ENCODE measurements at places on chromosomes 16 and 17. TPM values are rescaled to one million over a fixed set of nuclear protein-coding genes. Genes with fewer than 3 reads are reported as not detected.

- no peak for DNase-seq
- peak overlapping the region; percentile 10 for H3K27ac ChIP-seq
- no peaks in the 10 kb centered on the region for H3K4me1 ChIP-seq
- no peaks in the 10 kb centered on the region for H3K36me3 ChIP-seq
- peak overlapping the region; percentile 32 for H3K4me3 ChIP-seq
Observed at GRCh38 chr16:65123396-65124211, 1.7 kb upstream of the CDH11 start.

- H3K4me3 ChIP-seq, result no peak overlapping the region
- H3K36me3 ChIP-seq, result no peaks in the 10 kb centered on the region
- peaks cover 17% of the 10 kb centered on the region for H3K27me3 ChIP-seq
- DNase-seq, result no peak
Observed at GRCh38 chr17:76872221-76872873, 4.1 kb downstream of the MGAT5B start.

DNA sequence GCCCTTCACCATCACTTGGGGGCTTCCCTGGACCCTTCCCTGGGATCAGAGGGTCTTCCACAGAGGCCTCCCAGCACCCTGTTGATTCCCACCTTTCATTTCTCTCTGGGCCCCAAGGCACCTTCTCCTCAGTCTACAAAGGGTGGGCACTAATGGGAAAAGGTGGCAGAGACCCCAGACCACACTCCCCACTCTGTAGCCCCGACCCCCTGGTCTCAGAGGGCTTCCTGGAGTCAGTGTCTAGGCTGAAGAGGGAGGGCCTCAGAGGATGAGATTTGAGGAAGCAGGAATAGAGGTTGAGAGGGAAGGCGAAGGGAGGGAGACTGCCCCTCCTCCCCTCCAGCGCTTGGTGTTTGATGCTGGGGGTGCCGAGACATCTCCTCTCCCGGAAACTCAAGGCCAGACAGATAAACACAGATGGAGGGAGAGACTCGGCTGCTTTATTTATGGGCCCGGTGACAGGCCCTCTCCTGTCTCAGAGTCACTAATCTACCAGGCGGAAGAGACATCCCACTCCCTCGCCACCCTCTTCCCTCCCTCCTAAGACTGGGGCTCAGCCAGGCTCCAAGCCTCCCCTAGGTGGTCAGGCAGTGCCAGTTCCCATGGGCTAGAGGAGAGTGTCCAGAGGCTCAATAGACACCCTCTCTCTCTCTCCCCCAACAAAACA is 18.5 kb upstream of the SP2 start:
- H3K4me3 ChIP-seq, result no peak overlapping the region
- no peaks in the 10 kb centered on the region for H3K27me3 ChIP-seq
- H3K4me1 ChIP-seq, result no peaks in the 10 kb centered on the region
- DNase-seq, result peak; percentile 31

DNA sequence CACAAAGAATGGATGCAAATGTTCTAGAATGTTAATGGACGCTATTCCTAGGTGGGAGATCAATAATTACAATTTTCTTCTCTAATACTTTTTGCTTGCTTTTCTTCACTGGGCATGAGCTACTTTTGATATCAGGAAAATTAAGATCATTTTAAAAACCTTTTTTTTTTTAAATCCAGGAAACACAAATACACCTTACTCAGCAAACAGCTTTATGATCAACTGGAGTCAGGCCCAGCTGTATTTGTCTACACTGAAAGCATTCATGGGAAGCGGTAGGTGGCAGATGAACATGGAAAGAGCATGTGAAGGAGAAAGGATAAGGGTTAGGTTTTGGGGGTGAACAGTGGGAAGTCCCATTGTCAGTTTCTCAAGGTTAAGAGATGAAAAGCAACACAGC is 97.8 kb downstream of the WDR59 start:
- DNase-seq, result no peak
- H3K27ac ChIP-seq, result no peak overlapping the region
- peaks cover 41% of the 10 kb centered on the region for H3K36me3 ChIP-seq
- H3K4me1 ChIP-seq, result no peaks in the 10 kb centered on the region
- H3K4me3 ChIP-seq, result no peak overlapping the region

DNA sequence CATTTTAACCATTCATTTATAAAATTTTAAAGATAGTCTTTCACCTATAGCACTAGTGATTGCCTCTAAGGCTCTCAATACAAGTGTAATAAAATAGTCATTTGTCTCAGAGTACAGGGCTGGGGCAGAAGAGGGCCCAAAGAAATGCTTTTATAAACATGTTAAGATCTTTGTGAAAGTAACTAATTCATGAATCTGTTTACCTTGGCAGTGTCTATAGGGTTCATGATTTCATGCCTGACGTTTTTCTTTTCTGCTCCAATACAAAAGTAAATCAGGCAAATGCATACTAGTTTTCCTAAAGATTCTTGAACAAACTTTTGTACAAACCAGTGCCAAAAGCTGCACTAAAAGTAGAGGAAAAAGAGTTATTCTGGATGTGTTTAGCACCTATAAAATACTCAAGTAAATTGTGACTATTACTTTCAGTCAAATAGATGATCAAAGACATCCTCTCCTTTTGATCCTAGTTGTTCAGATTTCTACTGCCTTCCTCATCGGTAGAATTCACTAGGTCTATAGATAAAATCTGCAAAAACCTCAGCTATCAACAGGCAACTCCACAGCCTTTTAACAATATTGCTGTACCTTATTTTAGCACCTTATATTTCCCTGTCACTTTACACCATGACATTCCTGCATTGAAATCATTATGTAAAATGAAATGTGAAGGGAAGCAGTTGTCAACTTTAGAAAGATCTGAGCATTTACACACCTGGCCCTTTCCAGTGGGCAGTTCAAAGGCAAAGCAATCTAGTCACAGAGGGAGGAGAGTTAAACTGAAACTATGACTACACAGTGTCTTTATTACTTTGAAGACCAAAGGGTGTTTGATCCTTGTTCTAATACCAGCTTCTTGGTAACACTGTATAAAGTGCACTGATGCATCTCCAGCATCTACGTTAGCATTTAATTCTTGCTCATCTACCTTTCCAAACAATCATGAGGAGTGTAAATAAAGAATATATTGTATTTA is 100.0 kb upstream of the MED13 start:
- no peaks in the 10 kb centered on the region for H3K4me1 ChIP-seq
- no peaks in the 10 kb centered on the region for H3K27me3 ChIP-seq
- H3K27ac ChIP-seq, result no peak overlapping the region
- no peak overlapping the region for H3K4me3 ChIP-seq
- no peak for DNase-seq

GRCh38 chr17:61700252-61700651 is 109.2 kb upstream of the NACA2 start:
- no peaks in the 10 kb centered on the region for H3K4me1 ChIP-seq
- H3K27me3 ChIP-seq, result no peaks in the 10 kb centered on the region
- H3K4me3 ChIP-seq, result no peak overlapping the region
- H3K27ac ChIP-seq, result no peak overlapping the region

Gene MKS1
- 8.4 TPM for total RNA-seq

GRCh38 chr17:30332057-30332542 is 1.8 kb downstream of the TMIGD1 start:
- no peak for DNase-seq
- peaks cover 18% of the 10 kb centered on the region for H3K4me1 ChIP-seq
- no peak overlapping the region for H3K27ac ChIP-seq
- no peaks in the 10 kb centered on the region for H3K36me3 ChIP-seq
- H3K4me3 ChIP-seq, result no peak overlapping the region

DNA sequence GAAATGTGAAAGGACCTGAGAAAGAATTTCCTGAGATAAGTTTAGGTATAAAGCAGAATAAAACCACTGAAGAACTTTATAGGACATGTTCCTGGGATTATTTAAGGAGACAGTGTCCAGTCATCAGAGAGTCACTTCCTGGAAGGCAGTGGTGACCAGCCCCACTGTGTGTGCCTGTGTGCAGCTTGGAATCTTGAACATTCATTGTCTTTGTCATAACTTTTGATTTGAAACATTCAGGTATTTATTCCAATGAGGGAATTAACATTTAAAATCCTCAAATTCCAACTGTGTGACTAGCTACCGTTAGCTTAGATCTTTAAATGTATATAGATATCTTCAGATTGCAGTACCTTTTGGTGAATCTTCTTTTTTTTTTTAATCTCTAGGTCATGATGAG is 61.7 kb upstream of the MRC2 start:
- no peak overlapping the region for H3K4me3 ChIP-seq
- H3K36me3 ChIP-seq, result peaks cover 21% of the 10 kb centered on the region
- DNase-seq, result no peak

Gene CHST5
- total RNA-seq, result not detected

DNA sequence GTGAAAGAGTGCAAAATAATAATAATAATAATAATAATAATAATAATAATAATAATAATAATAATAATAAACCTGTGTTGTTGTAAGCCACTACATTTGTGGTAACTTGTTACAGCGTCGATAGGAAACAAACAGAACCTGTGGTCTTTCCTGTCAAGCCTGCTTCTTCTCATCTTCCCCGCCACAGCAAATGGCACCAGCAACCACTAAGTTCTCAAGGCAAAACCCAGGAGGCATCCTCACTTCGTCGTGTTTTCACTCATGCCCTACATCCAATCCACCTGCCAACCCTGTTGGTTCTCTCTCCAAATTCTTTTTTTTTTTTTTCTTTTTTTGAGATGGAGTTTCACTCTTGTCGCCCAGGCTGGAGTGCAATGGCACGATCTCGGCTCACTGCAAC is 34.2 kb downstream of the ITGAE start:
- no peaks in the 10 kb centered on the region for H3K27me3 ChIP-seq
- DNase-seq, result no peak
- no peaks in the 10 kb centered on the region for H3K4me1 ChIP-seq

Gene CCT6B
- total RNA-seq, result 0.68 TPM

Gene SMIM5
- total RNA-seq, result 0.26 TPM

Gene NPIPA2
- total RNA-seq, result 1.00 TPM

- no peak overlapping the region for H3K4me3 ChIP-seq
- H3K36me3 ChIP-seq, result no peaks in the 10 kb centered on the region
- no peaks in the 10 kb centered on the region for H3K4me1 ChIP-seq
- peak overlapping the region; percentile 44 for H3K27ac ChIP-seq
- DNase-seq, result no peak
Observed at GRCh38 chr17:859824-860195, 77.7 kb downstream of the MRM3 start.

Gene CIAPIN1
- total RNA-seq, result 23.3 TPM

- H3K36me3 ChIP-seq, result no peaks in the 10 kb centered on the region
- no peaks in the 10 kb centered on the region for H3K27me3 ChIP-seq
- H3K27ac ChIP-seq, result no peak overlapping the region
- no peak for DNase-seq
- H3K4me3 ChIP-seq, result no peak overlapping the region
Observed at GRCh38 chr16:4301177-4301576, 14.7 kb upstream of the GLIS2 start.

Gene ABCC12
- not detected for total RNA-seq

DNA sequence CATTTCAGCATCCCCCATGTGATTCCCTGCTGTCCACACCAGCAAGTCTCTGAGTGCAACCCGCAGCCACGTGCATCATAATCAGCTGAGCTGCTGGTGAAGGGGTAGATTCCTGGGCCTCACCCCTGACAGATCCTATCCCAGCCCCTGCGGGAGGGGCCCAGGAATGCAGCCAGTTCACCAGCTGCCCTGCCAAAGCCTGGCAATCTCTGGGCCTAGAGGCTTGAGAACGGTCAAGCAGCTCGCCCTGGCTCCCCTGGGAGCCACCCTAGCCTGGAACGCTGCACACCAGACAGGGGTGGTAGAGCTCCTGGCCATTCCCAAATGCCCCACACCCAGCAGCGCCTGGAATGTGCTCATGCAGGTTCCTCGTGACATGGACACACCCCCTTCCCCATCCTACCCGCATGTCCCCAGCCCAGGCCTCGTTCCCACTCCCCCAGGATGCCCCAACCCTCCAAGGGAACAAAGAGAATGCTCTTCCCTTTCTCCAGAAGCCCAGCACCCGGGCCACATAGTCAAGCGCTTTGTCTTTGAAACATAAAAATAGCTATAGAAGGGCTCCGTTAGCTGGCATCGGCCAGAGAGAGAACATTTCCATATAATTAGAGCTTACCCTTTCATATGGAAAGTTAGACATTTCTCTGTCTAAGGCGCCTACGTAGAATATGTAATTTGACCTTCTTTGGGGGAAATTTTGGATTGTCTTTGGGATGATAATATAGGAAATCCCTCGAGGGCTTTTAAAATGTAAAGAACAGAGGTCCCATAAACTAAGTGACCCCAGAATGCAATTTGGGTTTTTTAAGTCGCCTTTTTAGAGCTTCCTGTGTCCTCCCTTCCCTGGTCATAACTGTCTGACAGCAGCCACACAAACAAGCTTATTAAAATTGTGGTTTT is 3.4 kb downstream of the CEP295NL start:
- H3K36me3 ChIP-seq, result no peaks in the 10 kb centered on the region
- H3K27me3 ChIP-seq, result no peaks in the 10 kb centered on the region
- no peak for DNase-seq
- no peak overlapping the region for H3K27ac ChIP-seq
- no peak overlapping the region for H3K4me3 ChIP-seq

Gene CDH5
- total RNA-seq, result 9.0 TPM

- H3K27me3 ChIP-seq, result no peaks in the 10 kb centered on the region
- H3K36me3 ChIP-seq, result no peaks in the 10 kb centered on the region
- no peaks in the 10 kb centered on the region for H3K4me1 ChIP-seq
- DNase-seq, result no peak
- H3K4me3 ChIP-seq, result no peak overlapping the region
Observed at GRCh38 chr17:75832164-75832651, 12.0 kb downstream of the UNC13D start.

- no peaks in the 10 kb centered on the region for H3K27me3 ChIP-seq
- no peaks in the 10 kb centered on the region for H3K4me1 ChIP-seq
- no peak overlapping the region for H3K27ac ChIP-seq
- no peak for DNase-seq
- no peaks in the 10 kb centered on the region for H3K36me3 ChIP-seq
Observed at GRCh38 chr17:40516581-40517285, 15.3 kb upstream of the TNS4 start.

DNA sequence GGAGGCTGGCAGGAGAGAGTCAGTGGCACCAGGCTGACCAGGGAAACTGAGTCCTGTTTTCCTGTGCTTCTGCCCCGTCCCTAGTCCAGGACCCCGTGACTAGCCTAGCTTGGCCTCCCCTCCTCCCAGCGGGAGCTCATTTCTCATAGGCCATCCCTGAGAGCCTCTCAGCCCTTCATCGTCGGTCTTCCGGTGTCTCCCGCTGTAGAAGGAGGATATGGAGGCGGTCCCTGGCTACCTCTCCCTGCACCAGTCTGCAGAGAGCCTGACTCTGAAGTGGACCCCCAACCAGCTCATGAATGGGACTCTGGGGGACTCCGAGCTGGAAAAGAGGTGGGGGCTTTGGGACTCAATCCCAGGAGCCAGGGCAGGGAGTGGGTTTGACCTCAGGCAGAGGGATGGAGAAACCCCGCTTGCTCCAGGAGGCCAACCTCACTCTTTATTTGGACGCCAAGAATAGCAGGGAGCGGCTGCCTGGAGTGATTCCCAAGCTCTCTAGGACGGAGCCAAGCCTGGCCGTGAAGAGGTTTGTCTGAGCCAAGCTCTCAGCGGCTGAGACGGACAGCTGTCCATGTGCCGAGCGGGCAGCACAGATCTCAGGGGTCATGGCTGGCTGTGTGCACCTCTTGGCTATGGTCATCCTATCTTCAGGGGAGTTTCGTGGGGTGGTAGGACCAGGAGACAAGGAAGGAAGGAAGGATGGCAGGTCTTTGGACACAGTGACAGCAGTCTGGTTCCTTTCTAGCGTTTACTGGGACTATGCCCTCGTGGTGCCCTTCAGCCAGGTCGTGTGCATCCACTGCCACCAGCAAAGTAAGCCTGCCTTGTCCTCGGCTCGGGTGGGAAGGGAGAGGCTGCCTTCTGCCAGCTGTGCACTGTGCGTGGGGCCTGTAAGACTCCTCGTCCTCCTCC is 26.8 kb downstream of the SGSM2 start:
- H3K4me3 ChIP-seq, result no peak overlapping the region
- DNase-seq, result no peak
- no peaks in the 10 kb centered on the region for H3K4me1 ChIP-seq
- H3K36me3 ChIP-seq, result no peaks in the 10 kb centered on the region

Gene CHD9
- 34.6 TPM for total RNA-seq

Gene KRTAP4-6
- total RNA-seq, result not detected

- no peak for DNase-seq
- H3K36me3 ChIP-seq, result no peaks in the 10 kb centered on the region
Observed at GRCh38 chr17:65042946-65043345, 13.6 kb downstream of the GNA13 start.
